ENCODE measurements at places on chromosomes 13 and 19. TPM values are rescaled to one million over a fixed set of nuclear protein-coding genes. Genes with fewer than 3 reads are reported as not detected.

DNA sequence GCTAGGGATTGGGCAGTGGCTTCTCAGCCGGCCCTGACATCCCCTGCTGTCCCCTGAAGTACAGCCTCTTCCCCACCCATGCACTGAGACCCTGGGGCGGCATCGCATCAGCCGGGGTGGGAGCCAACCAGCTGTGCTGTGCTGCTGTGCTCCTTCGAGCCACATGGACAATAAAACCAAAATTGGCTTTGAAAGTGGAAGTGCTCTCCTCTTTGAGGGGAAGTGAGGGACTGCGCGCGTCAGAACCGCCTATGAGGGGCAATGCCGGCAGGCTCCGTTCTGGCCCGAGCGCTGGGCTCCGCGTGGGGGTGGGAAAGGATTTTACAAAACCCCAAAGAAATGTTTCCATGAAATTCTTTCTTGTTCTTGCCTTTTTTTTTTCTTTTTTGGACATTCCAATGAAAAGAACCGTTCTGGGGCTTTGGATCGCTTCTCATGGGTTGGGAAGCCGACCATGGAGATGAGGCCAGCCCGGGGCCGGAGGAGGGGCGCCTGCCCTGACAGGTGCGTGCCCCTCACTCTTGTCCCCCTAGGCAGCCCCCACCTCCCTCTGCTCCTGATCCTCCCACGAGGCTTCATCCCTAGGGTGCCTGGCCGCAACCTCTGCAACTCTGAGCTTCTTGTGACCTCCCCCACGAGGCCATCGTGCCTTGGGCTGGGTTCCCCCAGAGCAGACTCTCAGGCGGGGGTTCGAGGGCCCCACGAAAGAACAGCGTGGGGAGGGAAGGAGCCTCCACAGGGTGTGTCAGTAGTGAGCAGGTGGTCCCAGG lies 22.6 kb downstream of the KLHL26 start:
- DNase-seq = peak; percentile 56

DNA sequence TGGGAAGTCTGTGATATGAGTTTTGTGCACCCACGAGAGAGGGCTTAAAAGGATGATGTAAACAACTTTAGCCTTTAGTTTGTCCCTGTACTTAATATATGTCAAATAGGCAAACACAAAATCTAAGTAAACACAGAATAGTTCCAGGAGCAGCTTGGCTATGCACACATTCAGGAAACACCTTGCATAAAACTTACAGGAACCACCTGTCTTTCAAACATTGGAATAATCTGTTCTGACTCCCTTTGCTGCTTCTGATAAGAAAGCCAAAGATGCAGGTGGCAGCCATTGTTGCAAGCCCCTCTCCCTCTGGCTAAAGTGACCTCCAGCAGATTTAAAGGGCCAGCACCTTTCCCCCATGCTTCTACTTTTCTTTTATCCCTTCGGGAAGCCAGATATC lies 4.7 kb downstream of the EEF1AKMT1 start:
- DNase-seq = no peak

DNA sequence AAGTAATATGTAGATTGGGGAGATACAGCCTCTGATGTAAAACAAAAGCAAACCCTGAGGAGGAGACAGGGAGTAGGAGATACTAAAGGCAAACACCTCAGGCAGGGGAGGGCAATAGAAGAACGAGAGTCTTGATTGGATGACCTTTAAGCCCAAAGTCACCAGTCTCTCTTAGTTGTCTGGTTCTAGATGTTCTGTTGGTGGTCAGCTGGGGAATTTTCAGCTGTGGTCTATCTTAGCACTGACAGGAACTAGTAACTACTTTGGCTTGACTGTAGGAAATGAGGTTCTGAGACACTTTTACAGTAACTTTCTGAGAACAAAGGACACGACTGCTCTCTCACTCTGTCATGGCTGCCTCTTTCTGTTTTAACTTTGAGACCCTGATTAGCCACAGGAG lies 290.7 kb upstream of the MIR17HG start:
- no peak for DNase-seq

- peak; percentile 57 for DNase-seq
These were observed 25.3 kb downstream of the CAPN12 start for GRCh38 chr19:38718747-38719543.

DNA sequence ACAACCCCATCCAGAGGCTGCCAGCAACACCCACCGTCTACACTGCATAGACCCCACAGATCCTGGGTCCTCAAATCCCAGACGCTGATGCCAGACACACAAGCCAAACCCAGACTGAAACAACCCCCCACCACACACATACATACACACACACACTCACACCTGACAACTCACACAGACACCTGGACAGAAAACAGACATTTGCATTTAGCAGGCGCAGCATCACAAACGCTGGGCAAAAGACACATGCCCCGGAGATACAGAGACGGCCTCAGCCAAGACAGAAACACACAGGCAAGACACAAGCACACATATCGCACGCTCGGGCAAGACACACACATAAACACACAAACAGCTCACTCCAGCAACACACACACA lies 1.3 kb downstream of the BBC3 start:
- peak; percentile 45 for DNase-seq

The DIRAS1 gene
- total RNA-seq = 11.3 TPM

Data from fibroblast of lung (primary cell).